ENCODE measurements at places on chromosomes 2 and 18.

- DNase-seq: no peak
These were observed 54.7 kb downstream of the CABLES1 start for GRCh38 chr18:23189768-23190661.

DNA sequence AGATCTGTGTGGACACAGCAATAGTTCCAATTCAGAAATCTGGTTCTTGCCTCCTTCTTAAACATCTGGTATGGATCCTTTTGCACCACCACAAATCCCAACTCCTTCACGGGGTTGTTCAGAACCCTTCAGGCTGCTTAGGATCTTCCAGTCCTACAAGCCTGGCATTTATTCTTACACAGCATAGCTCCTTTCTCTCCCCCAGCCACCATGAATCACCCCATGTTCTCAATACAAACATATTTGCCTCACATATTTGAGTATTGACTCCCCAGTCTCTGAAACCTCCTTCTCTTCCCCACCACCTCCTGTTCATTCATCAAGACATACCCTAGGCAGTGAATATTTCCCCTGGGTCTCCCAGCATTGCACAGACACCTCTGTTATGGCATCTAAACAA, 155.2 kb downstream of the ALK start:
- DNase-seq: no peak

GRCh38 chr18:79379931-79380815, 15.6 kb upstream of the NFATC1 start:
- no peak for DNase-seq

GRCh38 chr2:4827836-4828235, 864.3 kb upstream of the SOX11 start:
- DNase-seq: no peak

DNA sequence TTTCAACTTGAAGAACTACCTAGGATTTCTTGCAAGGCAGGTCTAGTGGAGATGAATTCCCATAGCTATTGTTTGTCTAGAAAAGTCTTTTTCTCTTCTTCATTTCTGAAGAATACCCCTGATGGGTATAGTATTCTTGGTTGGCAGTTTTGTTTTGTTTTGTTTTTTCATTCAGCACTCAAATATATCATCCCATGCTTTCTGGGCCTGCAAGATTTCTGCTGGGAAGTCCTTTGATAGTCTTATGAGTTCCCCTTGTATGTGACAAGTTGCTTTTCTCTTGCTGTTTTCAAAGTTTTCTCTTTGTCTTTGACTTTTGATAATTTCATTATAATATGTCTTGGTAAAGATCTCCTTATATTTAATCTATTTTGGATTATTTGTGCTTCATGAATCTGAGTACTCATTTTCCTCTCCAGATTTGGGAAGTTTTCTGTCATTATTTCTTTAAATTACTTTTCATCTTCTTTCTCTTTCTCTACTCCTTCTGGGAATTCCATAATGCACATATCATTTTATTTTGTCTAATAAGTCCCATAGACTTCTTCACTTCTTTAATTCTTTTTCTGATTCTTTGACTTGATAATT, 101.5 kb downstream of the DSC3 start:
- DNase-seq: no peak

DNA sequence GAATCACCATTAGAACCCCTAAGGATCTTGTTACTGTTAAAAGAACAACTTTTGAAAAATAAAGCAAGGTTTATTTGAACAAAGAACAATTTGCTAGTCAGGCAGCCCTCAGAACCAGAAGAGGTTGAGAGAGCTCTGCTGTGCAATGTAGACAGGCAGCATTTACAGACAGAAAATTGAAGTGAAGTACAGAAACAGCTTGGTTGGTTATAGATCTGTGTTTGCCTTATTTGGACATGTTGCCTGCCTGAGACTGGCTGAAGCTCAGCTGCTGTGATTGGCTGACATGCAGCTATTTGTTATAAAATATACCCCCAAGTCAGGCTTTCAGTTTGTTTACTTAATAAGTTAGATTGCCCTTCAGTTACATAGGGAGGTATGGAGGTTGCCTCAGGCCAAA, 12.5 kb downstream of the MSTN start:
- DNase-seq: peak; percentile 13

DNA sequence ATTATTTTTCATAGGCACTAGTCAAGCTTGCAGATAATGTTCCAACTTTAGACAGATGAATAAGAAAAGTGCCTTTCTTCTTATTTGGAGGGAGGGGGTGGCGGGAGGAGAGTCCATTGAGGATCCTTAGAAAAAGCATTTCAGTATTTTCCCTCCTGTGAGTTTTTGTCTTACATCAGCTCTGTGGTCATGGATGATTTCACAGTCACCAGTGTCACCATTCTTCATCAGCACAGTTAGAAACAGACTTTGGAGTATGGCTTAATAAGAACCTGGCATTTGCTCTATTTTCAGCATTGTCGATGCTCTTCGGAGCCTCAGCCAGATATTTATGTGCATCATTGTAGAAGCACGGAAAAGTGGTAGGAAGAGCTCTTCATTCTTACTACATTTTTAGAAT, 70.1 kb downstream of the SLC39A10 start:
- DNase-seq: no peak

GRCh38 chr2:64629329-64629781, 24.4 kb downstream of the SERTAD2 start:
- no peak for DNase-seq

GRCh38 chr2:64140665-64141200, 3.5 kb downstream of the PELI1 start:
- no peak for DNase-seq

DNA sequence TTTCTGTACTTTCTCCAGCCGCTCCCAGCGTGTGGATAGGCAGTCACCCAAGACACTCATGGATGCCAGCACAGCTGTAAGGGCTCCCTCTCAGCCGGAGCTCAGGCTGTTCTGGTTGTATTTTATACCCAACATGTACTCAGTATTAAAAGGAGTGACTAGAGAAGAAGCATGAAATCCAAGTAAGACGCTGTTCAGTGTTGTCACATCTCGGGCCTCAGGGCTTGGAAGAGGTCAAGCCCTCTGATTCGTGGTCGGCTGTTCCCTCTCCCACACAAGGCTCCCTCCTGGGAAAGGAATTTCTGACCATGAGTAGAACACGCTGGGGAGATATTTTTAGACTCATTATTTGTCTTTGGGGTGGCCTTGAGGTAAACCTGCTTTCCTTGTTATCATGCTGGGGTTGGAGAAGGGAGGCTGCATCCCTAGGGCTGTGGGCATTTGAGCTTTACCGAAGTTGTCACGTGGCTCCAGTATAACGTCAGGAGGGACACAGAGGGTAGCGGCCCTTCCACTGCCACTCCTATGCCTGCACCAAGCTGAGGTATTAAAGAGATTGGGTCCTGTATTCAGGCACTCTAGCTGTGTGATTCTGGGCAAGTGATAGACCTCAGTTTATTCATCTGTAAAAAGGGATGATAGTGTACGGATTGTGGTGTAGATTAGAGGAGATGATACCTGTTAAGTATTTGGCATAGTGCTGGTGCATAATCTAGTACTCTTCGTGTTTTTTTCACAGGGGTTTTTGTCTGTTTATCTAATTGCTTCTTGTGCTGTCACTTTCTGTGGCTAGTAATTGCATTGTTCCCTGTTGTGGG, 34.1 kb downstream of the HK2 start:
- DNase-seq: no peak

DNA sequence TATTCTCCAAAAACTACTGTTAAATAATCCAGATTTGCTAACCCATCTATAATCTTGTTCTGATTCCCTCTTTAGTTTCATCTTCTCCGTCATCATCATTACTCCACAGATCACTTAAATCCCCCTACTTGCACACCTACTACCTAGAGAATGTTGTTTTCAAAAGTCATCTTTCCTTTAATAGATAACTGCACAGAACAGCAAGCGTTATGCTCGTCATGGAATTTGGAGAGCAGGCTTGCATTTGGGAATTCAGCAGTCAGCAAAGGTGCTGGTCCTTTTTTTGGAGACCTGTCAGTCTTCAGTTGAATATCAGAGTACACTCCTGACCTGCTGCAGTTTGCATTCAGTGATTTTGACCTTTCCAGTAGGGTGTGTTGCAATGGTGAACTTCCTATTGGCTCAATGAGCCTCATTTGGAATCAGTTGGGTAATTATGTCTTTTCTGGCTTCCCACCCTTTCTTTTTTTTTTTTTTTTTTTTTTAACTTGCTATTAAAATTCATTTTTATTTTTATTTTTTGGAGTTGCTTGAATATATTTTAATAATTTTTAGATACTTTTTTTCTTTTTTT, 110.6 kb downstream of the HNRNPLL start:
- DNase-seq: no peak

GRCh38 chr2:119005051-119005450, 63.1 kb downstream of the MARCO start:
- DNase-seq: no peak

GRCh38 chr2:217913436-217913835, 89.4 kb downstream of the TNS1 start:
- DNase-seq: no peak

- DNase-seq: peak; percentile 51
These were observed 149.3 kb upstream of the ALPP start for GRCh38 chr2:232228971-232229894.

DNA sequence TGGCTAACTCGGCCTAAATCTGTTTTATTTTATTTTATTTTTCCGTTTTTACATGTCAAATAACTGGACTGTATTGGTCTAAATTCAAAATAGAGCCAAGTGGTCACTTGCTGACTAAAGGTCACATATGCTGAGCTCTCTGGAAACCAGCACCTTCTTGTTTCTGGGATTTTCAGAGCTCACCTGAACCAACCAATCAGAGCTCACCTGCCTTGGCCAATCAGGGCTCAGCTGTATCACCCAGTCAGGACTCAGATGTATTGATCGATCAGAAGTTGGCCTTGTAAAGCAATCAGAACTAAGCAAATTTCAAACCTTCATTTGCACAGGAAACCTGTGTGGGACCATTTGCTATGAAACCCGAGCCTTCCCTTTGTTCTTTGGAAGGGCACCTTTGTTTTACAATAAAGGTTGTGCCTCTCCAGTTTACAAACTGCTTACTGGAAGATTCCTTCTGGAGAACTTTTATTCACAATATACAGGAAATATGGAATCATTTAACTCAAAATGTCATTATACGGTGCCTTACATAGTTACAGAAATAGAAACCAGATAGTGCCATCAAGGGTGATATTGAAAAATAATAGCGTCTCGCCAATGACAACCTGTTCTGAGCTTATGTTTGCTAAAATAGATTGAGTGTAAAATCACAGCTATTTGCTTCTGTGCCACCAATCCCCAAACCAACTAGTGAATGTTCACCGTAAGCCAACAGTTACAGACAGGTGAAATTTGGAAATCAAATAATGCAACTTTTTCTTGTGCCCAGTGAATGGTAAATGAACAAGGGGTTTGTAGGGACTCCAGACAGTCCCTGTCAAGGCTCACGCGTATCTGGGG, 17.3 kb upstream of the PSD4 start:
- DNase-seq: no peak

GRCh38 chr2:19009510-19009909, 348.9 kb downstream of the OSR1 start:
- no peak for DNase-seq

DNA sequence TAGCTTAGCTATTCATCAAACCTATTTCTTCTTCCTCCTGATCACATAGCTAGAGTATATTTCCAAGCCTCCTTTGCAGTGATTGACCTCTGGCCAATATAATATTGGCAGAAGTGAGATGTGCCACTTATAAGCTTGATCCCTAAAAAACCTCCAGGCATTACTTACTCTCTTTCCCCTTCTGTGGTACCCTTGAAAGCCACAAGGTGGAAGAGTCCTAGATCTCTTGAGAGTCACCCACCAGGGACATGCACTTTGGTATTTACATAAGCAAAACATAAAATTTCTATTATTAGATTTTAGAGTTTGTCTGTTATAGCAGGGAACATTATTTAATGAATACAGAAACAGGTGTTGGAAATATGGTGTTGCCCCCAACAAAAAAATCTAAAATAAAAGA, 112.0 kb downstream of the EXOC6B start:
- DNase-seq: no peak

DNA sequence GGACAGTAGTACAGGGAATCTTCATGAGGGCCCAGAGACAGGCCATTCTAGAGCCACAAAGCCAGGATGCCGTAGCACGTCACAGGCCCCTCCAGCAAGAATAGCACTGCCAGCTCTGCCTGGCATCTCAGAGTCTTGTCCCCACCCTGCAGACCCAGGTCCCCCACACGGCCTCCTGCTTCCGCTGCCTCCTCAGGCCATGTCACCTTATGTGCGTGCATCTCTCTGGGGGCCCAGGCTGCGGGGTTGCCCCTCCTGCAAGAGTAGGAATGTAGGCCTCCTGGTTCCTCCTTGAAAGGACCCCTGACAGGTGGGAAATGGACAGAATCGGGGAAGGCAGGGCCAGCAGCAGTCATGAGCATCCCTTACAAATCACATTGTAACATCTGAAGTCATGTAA, 49.8 kb downstream of the ADI1 start:
- no peak for DNase-seq

GRCh38 chr2:99674090-99674489, 184.3 kb upstream of the REV1 start:
- DNase-seq: no peak

DNA sequence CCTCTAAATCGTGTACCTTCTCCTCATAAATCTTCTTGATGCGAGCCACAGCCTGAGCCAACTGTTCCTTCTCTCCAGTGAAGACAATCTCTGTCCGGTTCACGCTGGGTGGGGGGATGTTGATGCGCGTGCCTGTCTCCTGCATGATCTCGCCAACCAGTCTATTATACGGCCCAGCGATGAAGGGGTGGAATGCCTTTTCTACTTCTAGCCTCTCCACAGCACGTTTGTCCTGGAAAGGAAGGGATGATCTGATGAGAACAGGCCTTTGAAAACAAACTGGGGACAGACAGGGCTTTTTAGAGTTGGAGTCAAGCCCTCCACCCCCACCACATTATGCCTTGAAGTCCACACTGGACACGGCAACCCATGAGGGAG, 59.3 kb downstream of the HDLBP start:
- DNase-seq: no peak

- no peak for DNase-seq
These were observed 6.1 kb downstream of the GPR17 start for GRCh38 chr2:127651971-127652550.

- peak; percentile 5 for DNase-seq
These were observed 241.0 kb downstream of the FSIP2 start for GRCh38 chr2:185979546-185980071.

DNA sequence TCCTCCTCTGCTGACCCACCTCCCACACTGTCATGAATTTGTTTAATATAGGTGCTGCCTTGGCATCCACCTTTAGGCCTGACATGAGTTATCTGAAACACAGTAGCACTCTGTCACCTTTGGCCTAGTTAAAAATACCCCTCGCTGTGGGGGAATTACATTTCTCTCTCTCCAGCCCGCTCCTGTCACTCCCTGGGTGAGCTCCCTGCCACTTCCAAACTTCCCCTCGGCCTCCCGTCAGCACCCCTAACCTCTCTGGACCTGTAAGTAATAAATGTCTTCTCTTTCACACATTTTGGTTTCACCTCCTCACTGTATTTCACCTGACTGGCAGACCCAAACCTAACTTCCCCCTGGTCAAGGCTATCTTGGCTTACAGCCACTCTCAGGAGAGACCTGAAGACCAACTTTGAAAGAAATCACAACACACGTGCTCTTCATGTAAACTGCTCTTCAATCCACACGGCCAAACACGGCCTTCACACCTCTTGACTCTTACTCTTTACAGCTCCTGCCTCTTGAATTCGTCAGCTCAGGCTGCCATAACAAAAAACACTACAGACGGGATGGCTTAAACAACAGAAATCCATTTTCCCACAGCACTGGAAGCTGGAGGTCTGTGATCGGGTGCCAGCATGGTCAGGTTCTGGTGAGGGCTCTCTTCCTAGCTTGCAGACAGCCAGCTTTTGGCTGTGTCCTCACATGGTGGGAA, 28.3 kb downstream of the REEP1 start:
- peak; percentile 6 for DNase-seq

GRCh38 chr2:156695595-156695994, 259.4 kb downstream of the GPD2 start:
- DNase-seq: no peak
